ENCODE measurements at places on chromosomes 3 and 15.

- no peak for DNase-seq
These were observed 28.5 kb downstream of the XYLB start for GRCh38 chr3:38375072-38375471.

- DNase-seq = no peak
These were observed 68.8 kb upstream of the ABHD2 start for GRCh38 chr15:89019436-89019835.

DNA sequence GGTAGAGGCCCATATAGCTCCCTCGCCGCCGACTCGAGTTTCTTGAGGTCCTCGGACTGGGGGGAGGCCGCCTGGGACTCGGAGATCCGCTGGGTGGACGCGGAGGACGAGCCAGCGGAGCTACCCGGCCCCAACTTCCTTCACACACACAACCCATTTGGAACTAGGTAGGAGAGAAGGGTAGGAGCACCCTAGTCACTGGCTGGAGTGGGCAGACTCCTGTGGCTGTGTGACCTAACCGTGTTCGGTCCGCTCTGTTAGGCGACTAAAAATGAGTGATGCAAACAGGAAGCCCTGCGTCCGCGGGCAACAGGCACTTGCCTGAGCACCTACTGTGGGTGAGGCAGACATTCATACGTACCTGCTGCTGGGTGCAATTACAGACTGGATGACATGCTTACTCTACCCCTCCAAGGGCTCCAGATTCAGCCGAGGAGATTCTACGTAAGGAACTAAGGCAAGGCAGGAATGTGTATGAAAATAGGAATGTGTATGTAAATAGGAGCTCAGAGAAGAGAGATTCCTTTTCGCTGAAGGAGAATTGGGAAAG lies 4.6 kb upstream of the SIN3A start:
- peak; percentile 6 for DNase-seq

GRCh38 chr15:95565016-95565600 lies 765.4 kb upstream of the NR2F2 start:
- no peak for DNase-seq

GRCh38 chr3:107976202-107976800 lies 114.5 kb downstream of the CD47 start:
- no peak for DNase-seq

DNA sequence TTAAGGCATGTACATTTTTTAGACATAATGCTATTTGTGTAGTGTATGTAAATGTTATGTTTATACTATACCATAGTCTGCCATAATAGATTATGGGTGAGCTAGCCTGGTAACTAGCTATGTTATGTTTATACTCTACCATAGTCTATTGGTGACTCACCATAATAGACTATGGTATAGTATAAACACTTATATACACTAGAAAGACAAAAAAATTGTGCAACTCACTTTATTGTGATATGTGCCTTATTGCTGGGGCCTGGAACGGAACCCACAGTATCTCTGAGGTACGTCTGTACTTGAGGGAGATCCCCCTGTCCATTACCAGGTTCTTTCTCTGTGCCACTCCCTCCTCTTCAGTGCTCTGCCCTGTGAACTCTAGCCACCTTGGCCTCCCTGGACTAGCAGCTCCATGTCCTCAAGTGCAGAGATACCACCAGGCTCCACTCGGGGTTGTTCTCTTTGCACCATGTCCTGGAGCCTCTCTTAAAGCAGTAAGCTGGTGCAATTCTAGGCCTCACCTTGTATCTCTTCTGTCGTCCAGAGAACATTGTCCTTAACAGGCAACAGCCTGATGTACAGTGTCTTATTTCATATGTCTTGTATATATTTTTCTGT lies 60.8 kb upstream of the PXYLP1 start:
- DNase-seq = no peak

GRCh38 chr3:34619990-34620389 lies 821.6 kb downstream of the PDCD6IP start:
- DNase-seq = no peak

GRCh38 chr3:42502429-42503250 lies at the start of gene VIPR1:
VIPR1 (plus strand) TSS chr3:42502643; CDS start chr3:42502736, 93 bp downstream.
- DNase-seq = peak; percentile 76

GRCh38 chr15:30670056-30670455 lies 44.1 kb downstream of the ARHGAP11B start:
- no peak for DNase-seq

GRCh38 chr3:175149675-175150074 lies 290.5 kb downstream of the NAALADL2 start:
- peak; percentile 100 for DNase-seq

DNA sequence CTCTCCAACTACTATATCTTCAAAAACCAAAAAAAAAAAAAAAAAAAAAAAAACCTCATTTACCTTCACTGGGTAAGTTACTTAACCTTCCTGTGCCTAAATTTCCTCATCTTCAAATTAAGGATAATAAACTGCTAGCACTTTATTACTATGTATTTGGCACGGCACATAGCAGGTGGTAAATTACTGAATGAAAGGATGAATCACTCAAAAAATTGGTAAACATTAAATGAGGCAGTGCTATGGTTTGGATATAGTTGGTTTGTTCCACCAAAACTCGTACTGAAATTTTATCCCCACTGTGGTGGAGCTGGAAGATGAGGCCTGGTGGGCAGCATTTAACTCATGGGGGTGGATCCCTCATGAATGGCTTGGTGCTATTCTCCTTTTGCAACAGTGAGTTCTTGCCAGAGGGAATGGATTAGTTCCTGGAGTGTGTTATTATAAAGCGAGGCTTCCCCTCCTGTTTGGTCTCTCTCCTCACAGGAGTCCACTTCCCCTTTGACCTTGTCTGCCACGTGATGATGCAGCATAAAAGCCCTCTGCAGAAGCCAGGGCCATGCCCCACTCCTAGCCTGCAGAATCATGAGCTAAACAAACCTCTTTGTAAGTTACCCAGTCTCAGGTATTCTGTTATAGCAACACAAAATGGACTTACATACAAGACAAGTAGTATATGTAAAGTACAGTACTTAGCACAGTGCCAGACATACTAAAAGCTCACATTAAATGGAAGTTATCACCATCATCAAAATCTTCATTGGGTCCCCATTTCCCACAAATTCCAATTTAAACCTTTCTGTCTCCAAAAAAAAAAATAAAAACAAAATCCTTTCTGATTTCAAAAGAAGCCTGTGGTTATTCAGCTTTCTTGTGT lies 20.6 kb downstream of the DCUN1D1 start:
- no peak for DNase-seq

DNA sequence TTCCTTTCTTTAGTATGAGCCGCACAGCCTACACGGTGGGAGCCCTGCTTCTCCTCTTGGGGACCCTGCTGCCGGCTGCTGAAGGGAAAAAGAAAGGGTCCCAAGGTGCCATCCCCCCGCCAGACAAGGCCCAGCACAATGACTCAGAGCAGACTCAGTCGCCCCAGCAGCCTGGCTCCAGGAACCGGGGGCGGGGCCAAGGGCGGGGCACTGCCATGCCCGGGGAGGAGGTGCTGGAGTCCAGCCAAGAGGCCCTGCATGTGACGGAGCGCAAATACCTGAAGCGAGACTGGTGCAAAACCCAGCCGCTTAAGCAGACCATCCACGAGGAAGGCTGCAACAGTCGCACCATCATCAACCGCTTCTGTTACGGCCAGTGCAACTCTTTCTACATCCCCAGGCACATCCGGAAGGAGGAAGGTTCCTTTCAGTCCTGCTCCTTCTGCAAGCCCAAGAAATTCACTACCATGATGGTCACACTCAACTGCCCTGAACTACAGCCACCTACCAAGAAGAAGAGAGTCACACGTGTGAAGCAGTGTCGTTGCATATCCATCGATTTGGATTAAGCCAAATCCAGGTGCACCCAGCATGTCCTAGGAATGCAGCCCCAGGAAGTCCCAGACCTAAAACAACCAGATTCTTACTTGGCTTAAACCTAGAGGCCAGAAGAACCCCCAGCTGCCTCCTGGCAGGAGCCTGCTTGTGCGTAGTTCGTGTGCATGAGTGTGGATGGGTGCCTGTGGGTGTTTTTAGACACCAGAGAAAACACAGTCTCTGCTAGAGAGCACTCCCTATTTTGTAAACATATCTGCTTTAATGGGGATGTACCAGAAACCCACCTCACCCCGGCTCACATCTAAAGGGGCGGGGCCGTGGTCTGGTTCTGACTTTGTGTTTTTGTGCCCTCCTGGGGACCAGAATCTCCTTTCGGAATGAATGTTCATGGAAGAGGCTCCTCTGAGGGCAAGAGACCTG lies 13.2 kb downstream of the GREM1 start:
- no peak for DNase-seq

DNA sequence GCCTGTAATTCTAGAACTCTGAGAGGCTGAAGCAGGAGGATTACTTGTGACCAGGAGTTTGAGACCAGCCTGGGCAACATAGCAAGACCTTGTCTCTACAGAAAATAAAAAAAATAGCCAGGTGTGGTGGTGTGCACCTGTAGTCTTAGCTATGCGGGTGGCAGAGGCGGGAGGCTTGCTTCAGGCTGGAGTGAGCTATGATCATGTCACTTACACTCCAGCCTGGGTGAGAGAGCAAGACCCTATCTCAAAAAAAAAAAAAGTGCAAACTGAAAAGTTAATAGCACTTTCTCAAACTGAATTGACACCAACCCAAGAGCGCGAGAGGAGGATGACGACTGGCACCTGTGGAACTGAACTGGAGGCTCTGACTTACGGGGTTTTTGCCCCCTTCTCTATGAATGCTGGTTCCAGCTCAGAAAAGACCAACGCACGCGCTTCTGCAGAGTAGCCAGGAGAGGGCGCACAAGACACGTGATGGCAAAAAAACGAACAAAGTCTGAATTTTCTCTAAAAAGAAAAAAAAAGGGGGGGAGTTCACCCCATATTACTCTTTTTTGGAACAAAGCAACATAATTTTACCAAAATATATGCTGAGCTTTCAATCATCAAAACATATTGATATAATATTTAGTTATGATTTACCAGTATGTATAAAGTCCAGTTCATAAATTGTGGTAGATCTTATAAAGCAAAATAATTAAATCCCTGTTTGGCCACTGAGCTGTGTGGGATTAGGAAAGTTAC lies 23.7 kb downstream of the CFAP92 start:
- DNase-seq = peak; percentile 65

DNA sequence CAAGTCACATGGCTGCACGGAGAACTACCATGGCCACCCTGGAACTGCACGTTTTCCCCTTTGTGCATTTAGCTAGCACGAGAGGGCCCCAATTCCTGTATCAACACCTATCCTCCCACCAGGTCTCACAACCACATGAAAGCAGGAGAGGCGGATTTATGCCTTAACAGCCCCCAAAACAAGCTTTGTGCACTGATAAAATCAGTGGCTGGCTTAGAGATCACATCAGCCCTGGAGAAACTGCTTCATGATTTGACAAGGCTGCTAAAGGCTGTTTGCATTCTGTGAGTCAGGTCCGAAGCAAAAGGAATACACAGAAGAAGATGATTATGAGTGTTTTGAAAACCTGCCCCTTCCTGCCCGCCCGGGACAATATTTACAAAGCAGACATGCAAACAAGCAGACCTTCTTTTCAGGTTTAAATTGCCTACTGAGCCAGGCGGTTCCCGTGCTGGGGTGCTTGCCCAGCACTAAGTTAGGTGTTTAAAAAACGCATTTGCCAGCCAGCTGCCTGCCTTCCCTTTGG lies 25.9 kb downstream of the CEMIP start:
- DNase-seq = peak; percentile 54

GRCh38 chr3:102224171-102224570 lies 210.6 kb upstream of the ZPLD1 start:
- DNase-seq = no peak

- DNase-seq = no peak
These were observed 19.3 kb downstream of the DNASE1L3 start for GRCh38 chr3:58191361-58191991.

DNA sequence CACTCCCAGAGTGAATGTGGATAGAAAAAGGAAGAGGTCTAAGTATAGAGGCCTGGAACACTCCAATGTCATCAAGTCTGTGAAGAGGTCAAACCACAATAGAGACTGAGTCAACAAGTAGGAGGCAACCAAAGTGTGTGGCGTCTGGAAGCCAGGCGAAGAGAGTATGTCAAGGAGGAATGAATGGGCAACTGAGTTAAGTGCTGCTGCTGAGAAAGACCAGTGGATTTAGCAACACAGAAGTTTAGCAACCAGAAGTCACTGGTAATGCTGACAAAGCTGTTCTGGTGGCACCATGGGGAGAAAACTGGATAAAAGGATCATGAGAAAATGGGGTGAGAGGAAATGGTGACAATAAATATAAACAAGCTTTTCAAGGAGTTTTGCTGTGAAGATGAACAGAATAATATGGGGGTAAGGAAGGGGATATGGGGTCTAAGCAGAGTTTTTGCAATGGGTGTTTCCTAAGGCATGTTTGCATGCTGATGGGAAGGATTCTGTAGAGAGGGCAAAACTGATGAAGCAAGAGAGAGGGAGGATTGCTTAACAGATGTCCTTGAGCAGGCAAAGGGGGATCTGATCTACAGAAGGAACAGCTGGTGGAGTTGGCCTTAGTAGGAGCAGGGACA lies 38.4 kb downstream of the PCOLCE2 start:
- no peak for DNase-seq

DNA sequence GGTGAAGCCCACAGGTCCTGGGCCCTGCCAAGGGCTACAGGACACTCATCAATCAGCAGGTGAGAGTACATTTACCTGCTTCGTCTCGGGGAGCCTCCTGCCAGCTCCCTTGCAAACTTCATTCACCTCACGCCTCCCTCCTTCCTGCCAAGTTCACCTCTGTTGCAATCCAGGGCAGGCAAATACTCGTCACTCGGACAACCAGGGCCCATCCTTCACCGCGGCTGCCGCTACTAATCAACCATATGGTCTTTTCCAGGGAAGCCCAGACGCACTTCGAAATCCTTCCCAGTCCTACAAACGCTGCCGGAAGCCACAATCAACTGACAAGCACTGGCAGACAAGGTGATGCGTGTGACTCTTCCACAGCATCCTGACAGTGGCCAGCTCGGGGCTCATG lies 200.7 kb upstream of the NSMCE3 start:
- no peak for DNase-seq

DNA sequence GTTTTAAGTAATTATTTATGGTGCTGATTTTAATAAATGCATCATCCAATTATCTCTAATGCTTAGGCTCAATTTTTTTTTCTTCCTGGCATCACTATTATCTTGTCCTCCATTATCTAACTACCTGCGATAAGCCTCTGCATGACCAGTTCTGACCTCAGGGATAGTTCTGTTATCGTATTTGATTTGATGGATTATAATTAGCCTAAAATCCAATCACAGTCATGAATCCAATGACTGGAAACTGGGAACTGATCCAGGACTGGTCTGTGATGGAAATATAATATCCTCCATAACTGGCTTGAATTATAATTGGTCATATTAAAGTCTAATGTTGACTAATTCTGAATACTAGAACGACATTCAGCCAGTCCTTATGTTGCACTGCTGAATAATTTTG lies 1.1 kb downstream of the MYH15 start:
- peak; percentile 86 for DNase-seq

DNA sequence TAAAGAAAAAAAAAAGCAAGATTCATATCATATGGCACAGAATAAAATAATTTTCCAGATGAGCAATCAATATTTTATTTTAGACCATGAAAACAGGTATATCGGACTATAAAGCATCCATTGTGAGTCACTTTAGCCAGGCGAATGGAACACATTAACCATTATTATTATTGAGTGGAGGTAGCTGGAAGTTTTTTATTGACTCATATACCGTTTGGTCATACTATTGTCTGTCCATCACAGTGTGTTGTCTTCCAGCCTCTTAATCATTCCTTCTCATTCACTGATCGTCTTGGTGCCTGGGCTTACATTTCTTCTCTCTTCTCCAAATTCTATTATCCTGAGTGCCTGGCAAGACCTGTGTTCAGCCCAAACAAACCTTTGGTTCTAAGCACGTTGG lies 634.8 kb downstream of the MECOM start:
- DNase-seq = no peak
